ENCODE measurements at places on chromosomes 1 and 21.

DNA sequence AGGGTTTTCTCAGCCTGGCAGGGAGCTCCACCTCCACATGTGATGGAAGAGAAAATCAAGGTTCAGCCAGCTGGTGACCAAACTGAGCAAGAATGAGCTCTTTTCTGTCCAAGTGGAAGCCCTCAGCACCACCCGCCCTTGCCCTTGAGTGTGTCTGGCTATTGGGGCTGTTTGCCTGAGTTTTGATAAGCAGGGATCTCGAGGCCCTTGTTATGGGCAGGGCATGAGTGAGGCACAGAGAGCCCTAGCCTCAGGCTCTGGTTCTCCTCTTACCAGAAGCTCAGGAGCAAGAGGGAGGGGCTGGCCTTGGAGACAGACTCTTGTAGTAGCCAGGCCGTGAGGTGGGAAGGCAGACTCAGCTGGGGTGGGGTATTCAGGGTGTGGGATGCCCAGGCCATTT, 37.5 kb upstream of the ARF1 start:
- no peak for DNase-seq

DNA sequence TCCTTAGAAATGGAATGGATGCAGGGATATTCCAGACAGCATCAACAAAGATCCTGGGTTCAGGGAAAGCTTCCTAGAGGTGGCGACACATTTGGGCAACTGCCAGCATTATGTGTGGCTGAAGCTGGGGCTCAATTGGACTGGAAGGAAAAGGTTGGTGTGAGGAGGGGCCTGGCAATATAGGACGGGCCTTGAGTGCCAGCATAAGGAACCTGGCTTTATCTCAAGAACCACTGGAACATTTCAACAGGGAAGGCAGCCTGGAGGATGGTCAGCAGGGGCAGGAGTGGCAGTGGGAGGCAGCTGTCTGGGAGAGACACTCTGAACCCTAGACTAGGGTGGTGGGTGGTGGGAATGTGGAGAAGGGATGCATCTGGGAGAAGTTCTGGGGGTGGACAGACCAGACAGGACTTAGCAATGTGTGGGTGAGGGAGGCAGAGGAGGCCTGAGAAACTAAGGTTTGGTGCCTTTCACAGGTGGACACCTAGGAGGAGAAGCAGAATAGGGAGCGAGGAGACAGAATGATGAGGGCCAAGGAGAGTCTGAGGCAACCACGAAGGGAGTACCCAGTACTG, 3.5 kb downstream of the SH3BGRL3 start:
- no peak for DNase-seq

GRCh38 chr21:29501451-29501850, 202.7 kb downstream of the BACH1 start:
- no peak for DNase-seq

DNA sequence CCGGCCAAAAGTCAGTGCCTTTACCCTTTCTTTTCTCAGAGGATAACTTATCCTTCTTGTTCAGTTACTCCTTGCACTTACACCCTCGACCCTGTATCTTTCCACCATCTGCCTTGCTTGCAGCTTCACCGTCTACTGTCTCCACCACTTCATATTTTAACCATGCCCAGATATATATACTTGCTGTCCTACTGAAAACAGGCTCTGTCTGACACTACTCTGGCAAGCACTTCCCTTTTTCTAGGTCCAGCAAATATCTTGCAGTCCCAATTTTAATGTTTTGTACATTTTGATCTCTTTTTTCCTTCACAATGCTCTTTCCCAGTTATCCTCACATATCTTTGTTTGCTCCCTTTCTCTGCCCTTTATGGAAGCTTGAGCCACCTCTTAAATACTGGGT, 308.6 kb downstream of the TPR start:
- DNase-seq, result no peak

GRCh38 chr1:245215071-245215470, 60.3 kb downstream of the KIF26B start:
- DNase-seq, result no peak

DNA sequence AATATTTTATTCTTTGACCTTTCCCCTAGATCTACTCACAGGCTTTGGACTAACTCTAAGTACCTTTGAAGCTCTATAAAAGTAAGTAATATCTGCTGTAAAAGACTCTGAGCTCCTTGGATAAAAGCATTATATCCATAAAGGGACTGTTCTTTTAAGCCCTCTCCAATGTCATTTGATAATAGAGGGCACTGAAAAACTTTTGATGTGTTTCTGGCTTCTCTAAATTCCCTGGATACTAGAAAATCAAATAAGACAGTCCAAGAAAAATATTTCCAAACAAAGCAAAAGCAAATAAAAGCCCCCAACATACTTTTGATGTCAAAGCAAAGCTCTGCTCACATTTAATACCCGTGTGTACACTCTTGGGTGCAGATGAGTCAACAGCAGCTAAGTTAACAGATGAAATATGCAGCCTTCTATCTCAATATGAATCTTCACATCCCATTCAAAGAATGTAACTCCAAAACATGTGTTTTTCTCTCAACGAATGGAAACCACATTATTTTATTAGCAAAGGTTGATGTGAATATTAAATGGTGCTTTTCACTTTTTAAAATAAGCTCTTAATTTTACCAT, 230.3 kb downstream of the CENPF start:
- DNase-seq, result no peak

DNA sequence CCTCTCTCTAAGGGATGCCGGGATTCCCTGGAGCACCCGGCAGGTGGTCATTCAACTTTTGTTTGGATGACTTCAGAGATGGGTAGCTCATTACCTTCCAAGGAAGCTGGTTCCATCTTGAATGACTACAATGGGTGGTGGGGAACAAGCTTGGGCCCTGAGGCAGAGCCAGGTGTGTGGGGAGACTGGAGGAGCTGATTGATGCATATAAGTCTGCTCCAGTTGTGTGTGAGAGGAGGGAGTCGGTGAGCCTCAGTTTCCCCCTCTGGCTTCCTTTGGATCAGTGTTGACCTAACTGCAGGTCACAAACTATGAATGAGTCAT, 133.8 kb upstream of the ZBTB40 start:
- no peak for DNase-seq

- DNase-seq, result no peak
Measured at GRCh38 chr1:23132033-23132432, 36.6 kb downstream of the LUZP1 start.

DNA sequence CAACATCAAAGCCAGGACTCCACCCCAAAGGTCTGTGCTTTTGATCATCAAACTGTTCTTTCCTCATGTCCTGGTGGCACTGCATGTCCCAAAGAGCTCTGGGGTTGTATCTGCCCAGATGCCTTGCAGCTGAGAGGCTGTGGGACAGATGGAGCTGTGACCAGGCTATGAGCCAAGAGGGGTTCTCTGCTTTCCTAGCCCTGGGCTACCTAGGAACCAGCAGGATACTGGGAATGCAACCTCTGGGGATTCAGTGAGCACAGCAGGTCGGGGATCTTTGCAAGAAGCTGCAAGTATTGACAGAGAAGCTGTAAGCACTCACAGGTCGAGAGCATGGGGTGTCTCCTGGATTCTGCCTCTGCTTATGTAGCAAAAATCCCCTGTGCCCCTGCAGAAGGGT, 186.6 kb downstream of the GRIK3 start:
- DNase-seq, result no peak

- DNase-seq, result no peak
Measured at GRCh38 chr1:170856455-170856854, 78.9 kb upstream of the MROH9 start.

- DNase-seq, result no peak
Measured at GRCh38 chr1:11482701-11483479, 3.9 kb downstream of the DISP3 start.

Data from SK-N-DZ (cell line).